ENCODE measurements at places on chromosomes 7 and 10.

DNA sequence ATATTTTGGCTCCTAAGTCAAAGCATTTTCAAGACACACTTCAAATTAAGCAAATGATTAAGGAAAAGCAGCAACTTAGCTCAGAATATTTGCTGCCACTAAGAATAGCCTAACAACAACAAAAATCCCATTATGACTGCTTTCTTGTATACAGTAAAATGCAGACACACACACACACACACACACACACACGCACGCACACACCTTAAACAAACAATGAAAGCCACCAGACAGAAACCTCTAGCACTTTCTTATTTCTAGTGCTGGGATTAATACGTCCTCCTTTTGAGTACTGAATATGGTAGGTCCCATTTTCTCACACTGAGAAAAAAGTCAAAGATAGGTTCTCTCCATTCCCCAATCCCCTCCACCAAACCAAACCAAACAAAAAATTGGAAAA, 23.4 kb upstream of the FEZF1 start:
- DNase-seq = no peak

- DNase-seq = no peak
Measured at GRCh38 chr10:45457487-45457886, 83.5 kb downstream of the ALOX5 start.

DNA sequence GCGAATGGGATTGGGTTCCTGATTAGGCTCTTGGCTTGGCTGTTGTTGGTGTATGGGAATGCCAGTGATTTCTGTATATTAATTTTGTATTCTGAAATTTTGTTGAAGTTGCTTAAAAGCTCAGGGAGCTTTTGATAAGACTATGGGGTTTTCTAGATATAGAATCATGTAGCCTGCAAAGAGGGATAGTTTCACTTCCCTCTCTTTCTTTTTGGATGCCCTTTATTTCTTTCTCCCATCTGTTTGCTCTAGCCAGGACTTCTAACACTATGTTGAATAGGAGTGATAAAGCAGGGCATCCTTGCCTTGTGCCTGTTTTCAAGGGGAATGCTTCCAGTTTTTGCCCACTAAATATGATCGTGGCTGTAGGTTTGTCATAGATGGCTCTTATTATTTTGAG, 40.4 kb upstream of the MPP7 start:
- no peak for DNase-seq

- no peak for DNase-seq
Measured at GRCh38 chr10:91576096-91576545, 56.8 kb downstream of the PPP1R3C start.

DNA sequence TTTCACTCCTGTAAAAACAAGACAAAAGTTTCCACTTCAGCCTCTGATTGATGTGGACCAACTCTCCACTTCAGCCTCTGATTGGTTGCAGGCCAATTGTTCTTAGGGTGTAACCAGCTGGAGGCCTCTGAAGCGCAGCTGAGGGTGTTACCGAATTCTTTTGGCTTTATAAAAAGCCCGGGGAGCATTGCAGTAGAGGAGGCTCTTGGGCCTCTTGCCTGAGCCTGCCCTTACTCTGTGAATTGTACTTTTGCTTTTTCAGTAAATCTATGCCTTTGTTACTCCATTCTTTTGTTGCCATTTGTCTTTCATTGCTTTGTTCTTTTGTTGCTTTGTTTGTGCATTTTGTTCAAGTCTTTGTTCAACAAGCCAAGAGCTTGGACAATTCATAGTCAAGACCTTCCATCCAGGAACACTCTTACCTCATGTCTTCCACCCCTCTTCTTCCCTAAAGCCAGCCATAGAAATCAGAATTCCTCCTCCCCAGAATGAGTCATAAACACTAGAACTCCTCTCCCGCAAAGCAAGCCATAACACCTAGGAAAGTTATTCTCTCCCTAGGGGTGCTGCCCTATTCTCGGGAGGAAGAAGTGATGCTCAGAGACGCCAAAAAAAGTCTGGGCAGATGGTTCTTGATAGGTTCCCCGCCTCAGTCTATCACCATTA, 53.5 kb upstream of the ARMC3 start:
- no peak for DNase-seq

DNA sequence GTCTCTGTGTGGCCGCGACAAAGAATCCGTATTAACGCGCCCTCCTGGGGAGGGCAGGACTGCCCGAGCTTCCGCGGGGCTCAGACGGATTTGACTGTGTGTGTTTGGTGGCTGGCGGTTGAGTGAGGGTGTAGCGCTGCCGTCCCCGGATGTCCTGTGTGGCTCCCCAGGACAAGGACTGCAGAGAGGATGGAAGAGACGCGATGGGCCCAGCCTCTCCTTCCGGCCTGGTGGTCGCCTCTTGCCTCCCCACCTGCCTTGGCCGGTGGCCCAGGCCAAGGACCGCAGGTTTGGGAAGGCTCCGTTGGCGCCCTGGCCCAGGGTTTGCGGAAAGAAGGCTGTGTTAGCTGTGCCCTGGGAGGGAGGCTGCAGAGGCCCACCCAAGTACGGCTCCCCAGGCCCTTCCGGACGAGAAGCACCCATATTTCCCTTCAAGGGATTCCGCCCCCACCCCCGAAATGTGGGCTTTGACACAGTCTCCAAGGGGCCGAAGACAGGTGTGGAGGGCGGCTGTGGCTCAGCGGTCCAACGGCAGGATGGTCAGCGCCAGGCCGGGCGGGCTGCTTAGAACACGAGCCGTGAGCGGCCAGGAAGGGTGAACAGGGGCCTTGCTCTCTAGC, 2.3 kb downstream of the UNCX start:
- DNase-seq = no peak

GRCh38 chr10:84879991-84880390, 551.6 kb downstream of the CCSER2 start:
- no peak for DNase-seq

GRCh38 chr10:86373828-86374227, 7.2 kb upstream of the GRID1 start:
- DNase-seq = no peak

GRCh38 chr7:131327049-131327625, 539 bp upstream of the MKLN1 start:
- DNase-seq = no peak

GRCh38 chr7:91165006-91165845, 99.0 kb upstream of the FZD1 start:
- no peak for DNase-seq

DNA sequence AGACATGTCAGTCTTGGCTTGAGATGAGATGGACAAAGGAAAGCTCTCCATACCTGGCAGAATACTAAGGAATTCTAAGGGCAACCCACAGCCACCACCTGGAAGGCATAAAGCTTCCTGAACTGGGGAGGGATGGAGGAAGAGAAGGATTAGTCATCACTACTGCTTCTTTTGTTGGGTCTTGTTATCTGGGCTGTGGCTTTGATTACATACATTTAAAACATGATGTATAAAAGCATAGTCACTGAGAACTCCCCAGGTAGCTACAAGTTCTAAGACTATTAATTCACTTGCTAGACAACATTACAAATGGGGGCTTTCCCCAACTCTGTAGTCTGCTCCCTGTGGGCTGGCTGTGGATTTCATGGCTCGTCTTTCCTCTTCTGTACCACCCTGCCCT, 58.2 kb downstream of the RBM33 start:
- no peak for DNase-seq

- DNase-seq = no peak
Measured at GRCh38 chr7:142689439-142690120, 59.7 kb upstream of the PRSS1 start.

- no peak for DNase-seq
Measured at GRCh38 chr10:33722067-33722466, 387.6 kb upstream of the NRP1 start.

GRCh38 chr7:128410451-128410753, 620 bp upstream of the IMPDH1 start:
- no peak for DNase-seq

DNA sequence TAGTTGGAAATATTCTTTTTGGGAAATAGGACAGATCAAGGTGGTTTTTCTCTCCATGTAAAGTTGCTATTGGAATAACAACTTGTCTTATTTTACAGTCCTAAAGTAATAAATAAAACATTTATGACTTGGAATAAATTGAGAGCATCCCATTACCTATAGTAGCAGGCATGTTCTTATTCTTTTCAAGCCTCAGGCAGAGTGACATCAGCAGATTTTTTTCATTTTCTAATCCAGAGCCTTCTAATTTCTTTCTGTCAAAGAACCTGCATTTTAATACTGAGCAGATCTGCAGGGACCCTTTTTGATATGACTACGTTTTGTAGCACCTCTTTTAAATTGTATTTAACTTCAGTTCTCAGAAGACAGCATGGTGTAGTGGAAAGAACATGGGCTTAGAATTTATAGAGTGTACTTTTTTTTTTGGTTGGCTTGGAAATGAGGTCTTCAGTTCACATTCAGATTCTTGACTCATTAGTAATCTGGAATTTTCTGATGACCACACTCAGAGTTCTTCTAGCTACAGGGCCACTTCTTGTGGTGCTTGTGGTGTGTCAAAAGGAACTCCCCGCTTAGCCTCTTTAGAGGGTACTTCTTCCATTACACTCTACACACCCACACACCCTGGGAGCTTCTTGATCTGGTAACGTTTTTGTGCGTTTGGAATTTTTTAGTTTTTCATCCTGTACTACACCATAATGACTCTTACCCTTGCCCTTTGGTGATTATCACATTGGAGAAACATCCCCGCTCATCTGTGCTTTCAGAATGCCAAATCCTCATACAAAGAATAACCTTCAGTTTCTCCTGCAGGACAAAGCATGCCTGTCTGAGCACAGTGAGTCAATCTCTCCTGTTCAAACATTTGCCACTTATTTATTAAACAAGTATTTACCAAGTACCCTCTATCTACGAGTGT, 34.6 kb downstream of the AGK start:
- no peak for DNase-seq

GRCh38 chr7:106658316-106659165, 2.4 kb downstream of the CCDC71L start:
- DNase-seq = no peak

- no peak for DNase-seq
Measured at GRCh38 chr7:97043281-97043680, 18.6 kb upstream of the DLX5 start.

GRCh38 chr10:60139798-60140566, 233.6 kb upstream of the CCDC6 start:
- no peak for DNase-seq

DNA sequence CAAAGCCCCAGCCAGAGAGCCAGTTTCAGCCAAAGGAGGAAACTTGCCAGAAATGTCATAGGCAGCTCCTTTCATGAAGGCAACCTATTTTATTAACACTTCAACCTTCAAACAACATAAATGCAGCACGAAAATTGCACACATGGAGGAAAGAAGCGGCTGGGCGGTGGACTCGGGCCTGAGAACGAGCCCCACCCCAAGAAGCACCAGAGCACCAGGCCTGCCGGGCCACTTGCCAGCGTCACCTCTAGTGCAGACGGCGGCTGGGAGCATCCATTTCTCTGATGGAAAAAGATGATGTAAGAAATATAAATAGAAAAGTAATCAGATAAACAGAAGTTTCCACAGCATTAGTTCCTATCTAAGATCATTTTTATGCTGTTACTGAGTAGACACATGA, 100.0 kb downstream of the TCERG1L start:
- DNase-seq = no peak

DNA sequence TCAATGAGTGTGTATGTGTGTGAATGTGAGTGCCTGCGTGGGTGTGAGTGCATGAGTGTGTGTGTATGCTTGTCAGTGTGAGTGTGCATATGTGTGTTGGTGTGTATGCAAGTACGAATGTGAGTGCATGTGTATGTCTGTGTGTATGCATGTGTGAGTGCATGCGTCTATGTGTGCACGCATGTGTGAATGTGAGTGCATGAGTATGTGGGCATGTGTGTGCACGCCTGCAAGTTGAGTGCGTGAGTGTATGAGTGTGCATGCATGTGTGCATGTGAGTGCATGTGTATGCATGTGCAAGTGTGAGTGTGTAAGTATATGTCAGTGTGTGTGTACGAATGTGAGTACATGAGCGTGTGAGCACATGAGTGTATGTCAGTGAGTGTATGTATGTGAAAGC, 399.6 kb downstream of the PLXNA4 start:
- no peak for DNase-seq

DNA sequence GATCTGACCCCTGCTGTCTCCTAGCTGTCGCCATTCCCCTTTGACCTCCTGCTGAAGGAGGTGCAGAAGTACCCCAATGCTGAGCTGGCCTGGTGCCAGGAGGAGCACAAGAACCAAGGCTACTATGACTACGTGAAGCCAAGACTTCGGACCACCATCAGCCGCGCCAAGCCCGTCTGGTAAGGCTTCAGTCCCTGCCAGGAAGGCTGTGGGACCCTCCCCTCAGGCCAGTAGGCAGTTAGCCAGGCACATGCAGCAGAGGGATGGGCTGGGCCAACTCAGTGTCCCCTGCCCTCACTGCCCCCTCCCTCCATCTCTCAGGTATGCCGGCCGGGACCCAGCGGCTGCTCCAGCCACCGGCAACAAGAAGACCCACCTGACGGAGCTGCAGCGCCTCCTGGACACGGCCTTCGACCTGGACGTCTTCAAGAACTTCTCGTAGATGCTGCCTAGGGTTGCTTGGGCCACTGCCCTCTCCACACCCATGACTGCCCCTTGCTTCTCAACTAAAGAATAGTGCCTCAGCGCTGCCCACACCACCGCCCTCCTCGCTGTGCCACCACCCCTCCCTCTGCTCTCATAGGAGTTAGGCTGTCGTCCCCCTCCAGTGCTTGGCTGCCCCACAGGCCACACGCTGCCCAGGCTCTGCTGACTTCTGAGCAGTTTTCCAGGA, 41.0 kb upstream of the ZMIZ2 start:
- no peak for DNase-seq

- peak; percentile 15 for DNase-seq
Measured at GRCh38 chr7:3464900-3465622, 164.0 kb downstream of the SDK1 start.

DNA sequence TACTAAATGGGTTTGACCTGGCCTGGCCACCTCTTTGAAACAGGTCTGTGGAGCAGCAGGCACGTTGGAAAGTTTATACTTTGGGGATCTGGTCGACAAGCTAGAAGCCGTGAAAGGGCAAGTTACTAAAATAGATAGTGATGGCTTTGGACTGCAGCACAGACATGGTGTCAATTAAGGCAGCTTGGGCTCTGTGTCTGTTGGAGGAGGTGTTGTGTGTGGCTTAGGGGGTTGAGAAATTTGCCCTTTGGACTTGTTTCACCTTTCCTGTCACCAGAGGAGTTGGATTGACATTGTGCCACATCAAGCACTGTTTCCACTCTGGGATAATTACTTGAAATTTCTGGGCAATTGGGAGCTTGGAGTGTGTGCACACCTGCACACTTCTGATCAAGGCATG, 251.8 kb upstream of the MKI67 start:
- no peak for DNase-seq

- DNase-seq = no peak
Measured at GRCh38 chr7:44694766-44695165, 53.9 kb upstream of the ZMIZ2 start.

DNA sequence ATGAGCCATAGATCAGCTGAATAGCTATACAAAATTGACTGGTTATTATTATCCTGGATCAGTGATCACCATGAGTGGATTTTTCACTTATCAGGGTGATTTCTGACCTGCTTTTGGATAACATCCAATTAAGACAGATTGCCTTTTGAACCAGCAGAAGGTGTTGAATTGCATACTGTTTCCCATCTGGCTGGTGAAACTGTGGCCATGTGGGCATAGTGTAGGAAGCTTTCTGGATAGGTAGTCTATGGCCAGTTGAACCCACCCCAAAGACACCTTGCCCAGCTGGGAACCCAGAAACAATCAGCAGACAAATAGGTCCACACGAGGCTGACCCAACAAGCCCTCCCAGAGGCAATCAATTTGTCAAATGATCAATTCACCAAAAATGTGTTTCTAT, 29.3 kb downstream of the DNAJC12 start:
- no peak for DNase-seq

- no peak for DNase-seq
Measured at GRCh38 chr7:46909601-46910051, 672.3 kb downstream of the TNS3 start.
